ENCODE measurements at places on chromosomes 13 and 19.

DNA sequence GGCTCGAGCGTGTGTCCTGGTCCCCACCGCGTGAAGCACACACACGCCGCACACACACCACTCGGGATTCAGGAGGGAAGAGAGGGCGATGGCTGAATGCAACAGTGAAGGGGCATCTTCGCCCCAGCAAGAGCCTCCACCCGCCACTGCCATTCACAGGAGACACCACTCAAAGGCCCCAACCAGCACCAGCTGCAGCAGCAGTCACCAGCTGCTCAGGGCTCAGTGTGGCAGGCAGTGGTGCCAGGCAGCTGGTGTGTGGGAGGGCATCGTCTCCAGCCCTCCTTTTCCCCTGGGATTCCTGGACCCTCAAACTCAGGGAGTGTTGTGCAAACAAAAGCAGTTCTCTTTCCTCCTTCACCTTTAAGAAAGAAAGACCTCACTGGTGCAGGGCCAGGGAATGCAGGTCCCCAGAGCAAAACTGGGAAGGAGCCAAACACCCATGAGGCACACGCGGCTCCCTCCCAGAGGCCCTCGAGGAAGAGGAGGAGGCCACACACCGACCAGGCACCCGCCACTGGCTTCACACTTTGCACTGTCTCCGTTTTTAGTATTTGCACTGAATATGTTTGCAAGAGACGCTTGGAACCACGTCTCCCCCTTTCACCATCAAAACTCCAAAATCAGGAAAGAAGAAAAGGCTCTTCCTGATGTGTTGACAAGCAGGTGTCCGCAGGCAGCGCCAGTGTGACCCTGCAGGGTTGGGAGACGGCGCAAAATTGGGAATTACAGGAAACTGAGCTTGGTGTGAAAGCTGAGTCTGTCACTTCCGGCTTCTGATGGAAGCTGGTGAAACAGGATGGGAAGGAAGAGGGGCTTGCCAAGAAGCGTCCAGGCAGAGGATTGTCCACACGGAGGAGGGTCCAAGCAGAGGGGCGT lies 26.4 kb upstream of the F7 start:
- no peak for DNase-seq

GRCh38 chr13:100835695-100836094 lies 161.1 kb upstream of the TMTC4 start:
- DNase-seq = no peak

GRCh38 chr19:19900139-19900728 lies 512 bp upstream of the ZNF93 start:
- peak; percentile 14 for DNase-seq

DNA sequence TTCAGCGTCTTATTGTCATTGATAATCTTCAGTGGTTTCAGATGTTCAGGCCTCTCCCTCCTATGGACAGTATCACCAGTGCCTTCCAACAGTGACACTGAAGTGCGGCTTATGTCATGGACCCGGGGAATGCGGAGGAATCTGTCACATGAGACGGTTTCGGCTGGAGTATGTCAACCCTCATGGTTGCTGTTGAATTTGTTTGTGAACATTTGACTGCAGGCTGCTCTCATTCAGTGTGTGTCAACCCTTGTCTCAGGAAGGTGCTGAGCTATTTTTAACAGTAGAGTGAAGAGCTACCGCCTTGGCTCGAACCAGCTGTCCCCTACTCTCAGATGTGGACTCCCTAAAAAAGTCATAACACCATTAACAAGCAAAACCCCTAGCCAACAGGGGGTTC lies 138.8 kb upstream of the RNF113B start:
- no peak for DNase-seq

DNA sequence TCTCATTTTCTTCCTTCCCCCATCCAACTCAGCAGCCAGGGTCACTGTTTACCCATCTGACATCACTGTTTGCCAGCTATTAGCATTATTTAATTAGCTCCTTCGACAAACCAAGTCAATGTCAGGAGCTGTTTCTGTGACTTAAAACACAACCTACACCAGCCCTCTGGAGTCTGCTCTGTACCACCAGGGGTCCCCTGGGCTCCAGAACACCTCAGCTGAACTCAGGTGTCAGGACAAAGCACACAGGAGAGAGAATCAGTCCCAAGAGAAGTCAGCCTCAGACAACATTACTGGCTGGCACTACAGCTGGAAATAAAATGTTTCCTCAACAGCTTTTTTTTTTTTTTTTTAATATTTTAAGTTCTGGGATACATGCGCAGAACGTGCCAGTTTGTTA lies 45.1 kb downstream of the DCLK1 start:
- DNase-seq = peak; percentile 38

- DNase-seq = no peak
Observed at GRCh38 chr19:2634228-2634951, 68.1 kb downstream of the GNG7 start.

DNA sequence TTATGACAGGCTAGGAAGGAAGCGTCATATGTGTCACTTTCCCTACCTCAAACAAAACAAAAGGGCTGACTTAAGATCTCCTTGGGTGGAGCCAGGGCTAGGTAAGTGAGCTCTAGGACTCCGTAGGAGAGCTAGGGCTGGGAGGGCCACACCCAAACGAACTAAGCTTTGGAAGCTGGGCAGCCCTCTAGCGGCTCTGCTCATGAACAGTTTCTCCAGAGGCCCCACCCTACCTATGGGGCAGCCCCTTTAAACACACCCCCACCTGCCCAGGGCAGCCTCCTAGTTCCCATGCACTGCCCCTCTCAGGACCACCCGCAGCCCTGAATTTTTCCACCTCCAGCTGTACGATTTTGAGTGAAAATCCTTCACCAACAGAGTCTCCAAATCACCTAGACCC lies 3.5 kb downstream of the PEG3 start:
- no peak for DNase-seq

GRCh38 chr13:82330499-82330898 lies 1551.8 kb downstream of the SLITRK1 start:
- peak; percentile 32 for DNase-seq

- DNase-seq = no peak
Observed at GRCh38 chr19:47104680-47105079, 8.9 kb downstream of the ZC3H4 start.

- DNase-seq = no peak
Observed at GRCh38 chr19:55087542-55087901, 11.9 kb downstream of the EPS8L1 start.

DNA sequence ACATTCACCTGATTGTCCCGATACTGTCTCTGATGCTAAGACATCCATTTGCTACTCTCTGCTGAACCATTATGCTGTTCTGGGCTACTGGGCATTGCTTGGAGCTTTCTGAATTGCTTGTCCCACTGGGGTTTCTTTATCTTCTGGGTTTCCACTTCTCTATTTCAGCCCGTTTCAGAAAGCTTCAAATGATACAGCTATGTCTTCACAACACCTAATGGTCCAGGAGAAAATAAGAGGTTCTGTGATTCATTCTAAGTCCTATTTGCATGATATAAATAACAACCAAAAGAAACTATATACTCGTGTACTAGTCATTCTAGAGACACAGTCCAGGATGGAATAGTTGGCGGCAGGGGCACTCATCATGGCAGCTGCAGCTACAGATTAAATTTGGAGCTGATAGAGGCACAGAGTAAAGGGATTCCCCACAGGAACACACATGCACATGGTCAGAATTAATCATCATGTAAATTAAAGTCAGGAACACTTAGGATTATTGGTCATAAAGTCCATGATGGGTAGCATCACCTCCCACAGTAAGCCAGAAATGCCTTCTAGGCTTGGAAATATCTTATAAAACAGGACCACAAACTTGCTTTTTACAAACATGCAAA lies 33.3 kb upstream of the SCEL start:
- DNase-seq = no peak

DNA sequence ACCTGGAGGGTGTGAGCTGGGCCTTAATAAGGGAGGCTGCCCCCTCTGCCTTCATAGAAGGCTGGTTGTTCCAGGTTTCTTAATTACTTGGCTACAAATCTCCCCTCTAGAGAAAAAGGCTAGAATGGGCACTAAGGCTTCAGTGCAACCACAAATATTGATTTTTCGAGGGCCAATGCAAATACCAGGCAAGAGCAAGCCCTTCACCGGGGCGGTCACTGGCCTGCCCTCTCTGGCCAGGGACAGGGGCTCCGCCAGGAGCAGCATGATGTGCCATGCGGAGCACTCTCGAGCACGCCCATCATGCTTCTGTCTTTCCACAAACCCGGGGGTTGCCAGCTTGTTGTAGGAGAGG lies 127.8 kb upstream of the SPACA7 start:
- DNase-seq = no peak

- DNase-seq = no peak
Observed at GRCh38 chr13:28544026-28544425, 49.1 kb upstream of the FLT1 start.

DNA sequence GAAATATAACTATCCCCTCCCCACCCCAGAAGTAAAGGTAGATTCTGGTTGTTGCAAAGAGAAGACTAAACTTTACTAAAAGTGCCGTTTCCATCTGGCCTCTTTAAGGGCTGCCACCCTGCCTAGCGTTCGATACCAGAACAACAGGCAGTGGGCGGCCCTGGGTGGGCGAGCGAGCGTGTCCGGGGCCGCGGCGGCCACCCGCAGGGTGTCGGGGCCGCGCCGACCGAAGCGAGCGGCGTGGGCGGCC lies 2.6 kb downstream of the FGF9 start:
- DNase-seq = no peak

GRCh38 chr13:33697926-33698325 lies 120.0 kb upstream of the RFC3 start:
- DNase-seq = no peak

DNA sequence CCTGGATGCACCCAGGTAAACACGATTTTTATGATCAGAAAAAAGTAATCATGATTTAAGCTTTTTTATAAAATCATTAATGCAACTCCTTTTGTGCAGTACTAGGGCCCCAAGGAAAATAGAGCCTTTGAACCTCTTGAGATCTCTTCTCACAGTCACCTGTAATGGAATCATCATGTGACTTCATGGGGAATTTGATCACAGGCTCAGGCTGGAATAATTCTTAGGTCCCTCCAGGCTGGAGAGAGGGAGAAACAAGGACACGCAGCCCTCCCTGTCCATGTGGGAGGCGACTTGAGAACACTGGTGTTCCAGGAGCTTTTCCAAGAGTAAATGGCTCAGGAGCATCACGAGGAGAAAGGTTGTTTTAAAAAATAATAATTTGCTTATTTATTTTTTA lies 156.1 kb downstream of the NUFIP1 start:
- no peak for DNase-seq

DNA sequence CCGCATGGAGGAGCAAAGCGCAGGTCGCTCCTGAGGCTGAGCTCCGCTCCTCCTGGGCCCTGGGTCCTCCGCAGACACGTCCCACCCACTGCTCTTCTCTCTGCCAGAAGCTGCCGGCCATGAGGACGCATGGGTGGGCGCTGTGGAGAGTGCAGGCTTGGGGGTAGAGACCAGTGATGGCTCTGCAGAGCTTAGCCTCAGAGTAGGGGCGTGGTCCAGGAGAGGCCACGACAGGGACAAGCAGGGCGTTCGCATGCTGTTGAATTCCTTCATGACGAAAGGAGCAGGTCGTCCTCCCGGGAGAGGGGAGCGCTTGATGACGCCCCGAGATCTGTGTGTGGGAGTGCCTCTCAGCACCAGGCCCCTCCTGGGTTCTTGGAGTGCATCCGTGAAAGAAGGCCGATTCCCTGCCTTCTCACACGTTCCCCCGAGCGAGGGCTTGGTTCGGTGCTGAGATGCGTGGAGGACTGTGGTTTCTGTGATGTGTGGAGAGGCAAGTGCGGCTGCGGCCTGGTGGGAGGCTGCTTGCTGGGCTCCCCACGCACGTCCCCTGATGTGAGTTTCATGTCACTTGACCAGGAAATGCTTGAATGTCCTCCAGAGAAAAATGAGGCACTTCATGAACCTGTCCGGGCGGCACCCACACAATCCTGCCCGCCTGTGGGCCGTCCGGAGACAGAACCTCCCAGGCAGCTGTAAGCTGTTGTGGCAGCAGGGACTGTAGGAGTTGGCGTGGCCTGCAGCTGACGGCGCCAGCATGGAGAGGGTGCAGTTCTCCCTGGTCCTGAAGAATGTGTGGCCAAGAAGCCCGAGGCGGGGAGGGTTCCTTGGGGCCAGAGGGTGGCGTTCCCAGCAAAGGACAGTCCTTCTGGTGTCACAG lies 4.5 kb downstream of the SF3A2 start:
- no peak for DNase-seq

DNA sequence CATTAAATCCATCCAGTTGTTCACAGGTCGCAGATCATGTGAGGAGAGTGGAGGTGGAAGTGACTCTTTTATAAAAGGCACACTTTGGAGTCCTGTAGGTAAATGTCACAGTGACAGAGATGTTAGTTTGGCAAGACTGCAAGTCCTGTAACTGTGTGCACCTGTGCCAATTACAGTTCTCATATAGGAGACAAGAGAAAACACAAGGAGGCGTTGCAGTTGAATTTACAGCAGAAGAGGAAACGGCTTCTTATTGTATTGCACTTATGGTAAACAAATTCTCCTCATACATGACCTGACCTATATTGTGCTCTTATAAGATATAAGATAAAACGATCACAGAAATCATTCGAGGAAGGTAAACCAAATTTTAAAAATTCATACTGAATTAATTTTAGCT lies 732.8 kb upstream of the SLC10A2 start:
- DNase-seq = no peak

DNA sequence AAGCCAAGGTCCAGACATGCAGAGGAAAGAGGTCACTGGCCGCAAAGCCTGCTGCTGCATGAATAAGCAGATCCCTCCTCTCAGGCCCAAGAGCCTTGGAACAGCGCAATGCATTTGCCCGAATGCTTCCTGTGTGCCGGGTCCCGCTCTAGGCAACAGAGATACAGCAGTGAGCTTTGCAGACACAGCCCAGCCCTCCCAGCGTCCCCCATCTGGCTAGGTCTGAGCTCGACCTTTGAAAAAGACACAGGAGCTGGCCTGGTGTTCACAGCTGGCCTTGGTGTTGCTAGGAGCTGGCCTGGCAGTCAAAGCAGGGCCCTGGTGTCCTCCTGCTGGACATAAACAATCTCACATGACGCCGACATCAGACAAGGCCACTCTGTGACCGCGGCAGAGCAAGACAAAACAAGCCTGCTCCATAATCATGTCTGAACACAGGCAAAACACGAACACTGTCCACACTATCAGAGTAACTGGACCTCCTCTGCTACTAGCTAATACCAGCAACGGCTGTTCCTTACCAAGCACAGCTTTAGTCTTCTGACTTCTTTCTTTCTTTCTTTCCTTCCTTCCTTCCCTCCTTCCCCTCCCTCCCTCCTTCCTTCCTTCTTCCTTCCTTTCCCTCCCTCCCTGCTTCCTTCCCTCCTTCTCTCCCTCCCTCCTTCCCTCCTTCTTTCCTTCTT lies 5.7 kb upstream of the PEX11G start:
- no peak for DNase-seq

GRCh38 chr13:103302676-103303075 lies 236.5 kb upstream of the SLC10A2 start:
- no peak for DNase-seq

DNA sequence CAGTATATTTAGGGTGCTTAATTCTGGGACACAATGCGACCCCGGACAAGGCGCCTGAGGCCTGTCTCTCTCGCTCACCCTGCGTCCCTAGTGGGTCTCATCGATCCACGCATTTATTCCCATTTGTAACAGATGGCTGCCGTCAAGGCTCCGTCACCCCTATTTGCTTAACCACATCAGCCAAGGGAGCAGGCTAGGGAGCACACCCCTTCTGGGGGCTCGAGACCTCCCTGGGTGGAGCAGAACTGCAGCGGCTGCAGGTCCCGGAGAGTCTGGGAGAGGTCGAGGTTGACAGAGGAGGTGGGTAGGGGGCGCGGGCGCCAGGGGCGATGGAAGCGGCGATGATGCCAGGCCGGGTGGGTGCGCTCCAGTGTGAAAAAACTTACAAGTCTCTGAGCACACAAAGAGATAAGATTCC lies 507 bp downstream of the ALG5 start:
- DNase-seq = peak; percentile 44

GRCh38 chr19:10602330-10603083 lies 15.4 kb upstream of the AP1M2 start:
- peak; percentile 99 for DNase-seq

GRCh38 chr13:112916296-112916695 lies 52.7 kb upstream of the MCF2L start:
- no peak for DNase-seq

Measured in iPS-NIHi11 (cell line).